ENCODE measurements at places on chromosomes 2 and 18. TPM values are rescaled to one million over a fixed set of nuclear protein-coding genes. Genes with fewer than 3 reads are reported as not detected.
A peak's percentile ranks its signal among the peaks of the same experiment; 100 is the strongest.

GRCh38 chr2:68997401-68997800 lies 15.6 kb upstream of the ANTXR1 start:
- peak; percentile 39 for DNase-seq

GRCh38 chr2:230687498-230687897 lies 25.1 kb upstream of the CAB39 start:
- DNase-seq = peak; percentile 58

DNA sequence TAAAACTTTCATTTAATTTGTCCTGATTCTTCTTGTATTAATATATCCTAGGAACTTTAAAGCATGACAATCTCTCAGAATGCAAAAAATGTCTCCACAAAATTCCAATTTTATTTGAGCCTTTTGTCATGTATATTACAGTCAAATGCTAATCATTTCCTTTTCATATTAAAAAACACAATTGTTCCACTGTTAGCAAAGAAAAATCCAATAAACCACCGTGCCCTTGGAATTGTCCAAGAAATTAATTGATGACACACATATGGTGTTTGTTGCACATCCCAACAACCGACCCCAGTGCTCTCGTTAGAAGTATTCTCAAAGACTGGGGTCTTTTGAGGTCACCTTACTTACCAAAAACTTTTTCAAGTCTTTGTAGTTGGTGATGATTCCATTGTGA lies 28.1 kb downstream of the GFPT1 start:
- DNase-seq = no peak

DNA sequence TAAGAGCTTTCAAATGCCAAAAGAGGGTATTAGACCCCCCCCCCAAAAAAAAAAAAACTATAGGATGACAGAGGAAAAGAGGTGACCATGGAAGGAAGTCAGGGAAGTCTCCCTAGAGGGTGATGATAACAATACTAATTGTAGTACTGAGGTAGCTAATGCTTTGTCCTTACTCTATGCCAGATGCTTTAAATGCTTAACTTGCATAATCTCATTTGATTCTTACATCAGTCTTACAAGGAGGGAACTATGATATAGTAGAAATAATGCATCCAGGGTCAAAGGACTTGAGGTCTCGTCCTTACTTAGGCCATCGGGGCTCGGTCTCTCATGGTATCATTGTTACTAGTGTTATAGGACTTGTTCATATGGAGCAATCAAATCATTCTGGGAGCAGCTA lies 9.1 kb downstream of the IDH1 start:
- DNase-seq = no peak

- peak; percentile 63 for DNase-seq
Measured at GRCh38 chr2:128736689-128737545, 418.2 kb upstream of the HS6ST1 start.

GRCh38 chr2:159402790-159403189 lies 116.3 kb upstream of the WDSUB1 start:
- no peak for DNase-seq

The LOXHD1 gene
- under 0.01 TPM for total RNA-seq

The CD8B gene
- not detected for total RNA-seq

The ZSCAN30 gene
- total RNA-seq = 21.6 TPM

GRCh38 chr2:172339371-172340010 lies 87.9 kb upstream of the ITGA6 start:
- DNase-seq = no peak

DNA sequence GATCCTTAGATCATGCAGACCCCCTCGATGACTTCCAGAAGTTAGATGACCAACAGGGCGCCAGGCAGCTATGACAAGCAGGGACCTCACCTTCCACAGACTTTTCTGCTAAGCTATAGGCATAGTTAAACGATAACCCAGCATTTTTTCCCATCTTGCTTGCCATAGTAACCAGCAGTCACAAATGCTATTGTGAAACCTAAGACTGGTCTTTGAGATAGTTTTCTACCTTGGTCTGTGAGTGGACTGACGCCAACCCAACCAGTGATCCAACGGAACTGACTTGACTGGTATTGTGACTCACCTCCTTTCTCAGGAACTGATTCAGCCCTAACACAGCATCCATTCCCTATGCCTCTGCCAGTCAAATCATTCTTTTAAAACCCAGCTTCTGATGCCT lies 361.2 kb downstream of the LRRTM4 start:
- DNase-seq = no peak

The SERPINB7 gene
- 6.1 TPM for total RNA-seq

- DNase-seq = no peak
Measured at GRCh38 chr2:187134306-187134705, 285.3 kb upstream of the ZSWIM2 start.

DNA sequence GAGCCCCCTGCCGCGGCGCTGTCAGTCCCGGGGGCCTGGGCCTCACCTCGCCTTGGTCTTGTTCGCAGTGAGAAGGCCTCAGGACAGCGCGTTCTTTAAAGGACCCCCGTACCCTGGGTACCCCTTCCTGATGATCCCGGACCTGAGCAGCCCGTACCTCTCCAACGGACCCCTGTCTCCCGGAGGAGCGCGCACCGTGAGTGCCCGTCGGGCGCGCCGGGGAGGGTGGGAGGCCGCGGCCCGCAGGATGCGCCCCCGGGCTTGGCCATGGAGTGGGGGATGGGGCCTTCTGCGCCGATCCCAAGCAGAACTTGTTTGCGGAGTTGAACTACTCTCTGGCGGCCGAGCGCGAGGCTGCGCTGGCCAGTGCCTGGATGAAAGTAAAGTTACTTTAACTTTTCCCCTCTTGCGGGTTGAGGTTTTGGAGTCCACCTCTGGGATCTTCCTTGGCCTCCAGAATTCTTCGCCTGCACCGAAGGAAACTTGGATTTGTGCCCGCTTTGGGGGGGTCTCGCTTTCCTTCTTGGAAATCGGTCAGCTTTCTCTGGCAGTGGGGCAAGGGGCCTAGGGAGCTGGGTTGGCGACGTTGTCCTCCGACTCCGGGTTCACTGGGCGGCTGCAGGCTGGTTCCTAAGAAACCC lies 1.2 kb downstream of the TCF7L1 start:
- DNase-seq = peak; percentile 50

- no peak for DNase-seq
Measured at GRCh38 chr2:202671317-202672035, 36.7 kb downstream of the FAM117B start.

GRCh38 chr18:78494204-78495085 lies 485.2 kb upstream of the SALL3 start:
- DNase-seq = no peak

The ALS2 gene
- total RNA-seq = 44.0 TPM

DNA sequence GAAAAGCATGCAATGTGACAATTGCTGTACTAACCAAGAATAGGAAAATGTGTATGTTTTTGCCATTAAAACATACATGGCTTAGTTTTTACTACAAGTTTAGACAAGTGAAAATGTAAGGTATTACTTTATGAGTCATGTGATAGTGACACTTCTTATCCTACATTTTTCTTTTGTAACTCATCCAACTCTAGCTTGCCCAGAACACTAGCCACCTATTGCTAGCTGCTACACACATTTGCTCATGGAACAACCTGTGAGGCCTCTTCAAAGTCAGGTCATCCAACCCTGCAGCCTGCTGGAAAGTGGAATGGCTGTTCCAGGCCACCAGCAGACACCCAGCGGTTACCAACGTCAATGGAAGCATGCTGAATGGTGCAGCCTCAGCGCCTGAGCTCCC lies 1043.9 kb downstream of the TMEM182 start:
- DNase-seq = no peak

DNA sequence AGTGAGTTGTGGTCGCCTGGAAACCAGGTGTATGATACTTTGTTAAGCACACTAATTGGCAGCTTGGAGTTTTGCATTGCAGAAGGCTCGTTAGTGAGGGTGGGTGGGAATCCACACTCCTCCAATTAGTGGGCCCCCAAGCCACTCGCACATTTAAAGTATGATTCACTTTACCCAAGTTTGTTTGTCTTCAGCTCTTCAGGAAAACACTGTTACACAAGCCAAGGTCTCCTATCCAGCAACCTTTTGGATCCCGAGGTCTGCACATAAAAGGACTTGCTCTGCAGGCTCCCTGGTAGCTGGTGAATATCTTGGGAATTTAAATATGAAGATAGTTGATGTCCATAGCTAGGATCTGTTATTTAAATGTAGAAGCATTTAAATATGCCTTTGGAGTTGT lies 66.1 kb downstream of the NPAS2 start:
- DNase-seq = no peak

The AAMP gene
- 110 TPM for total RNA-seq

The COBLL1 gene
- 13.4 TPM for total RNA-seq

DNA sequence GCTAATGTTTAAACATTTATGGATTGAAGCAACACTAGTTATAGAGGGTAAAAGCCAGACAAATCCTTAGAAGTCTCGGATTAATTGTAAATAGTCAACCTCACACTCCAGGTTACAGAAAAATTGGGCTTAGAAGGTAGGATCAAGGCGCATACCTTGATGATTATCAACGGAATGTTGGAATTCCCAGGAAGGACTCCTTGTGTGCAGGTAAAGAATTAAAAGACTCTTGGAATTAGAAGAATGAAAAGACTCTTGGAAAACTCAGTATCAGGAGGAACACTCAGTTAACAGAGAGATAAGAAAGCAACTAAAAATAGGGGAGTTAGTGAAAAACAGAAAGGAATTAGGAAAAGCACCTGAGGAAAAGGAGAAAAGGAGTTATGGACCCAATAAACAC lies 29.3 kb upstream of the EPHA4 start:
- DNase-seq = no peak

DNA sequence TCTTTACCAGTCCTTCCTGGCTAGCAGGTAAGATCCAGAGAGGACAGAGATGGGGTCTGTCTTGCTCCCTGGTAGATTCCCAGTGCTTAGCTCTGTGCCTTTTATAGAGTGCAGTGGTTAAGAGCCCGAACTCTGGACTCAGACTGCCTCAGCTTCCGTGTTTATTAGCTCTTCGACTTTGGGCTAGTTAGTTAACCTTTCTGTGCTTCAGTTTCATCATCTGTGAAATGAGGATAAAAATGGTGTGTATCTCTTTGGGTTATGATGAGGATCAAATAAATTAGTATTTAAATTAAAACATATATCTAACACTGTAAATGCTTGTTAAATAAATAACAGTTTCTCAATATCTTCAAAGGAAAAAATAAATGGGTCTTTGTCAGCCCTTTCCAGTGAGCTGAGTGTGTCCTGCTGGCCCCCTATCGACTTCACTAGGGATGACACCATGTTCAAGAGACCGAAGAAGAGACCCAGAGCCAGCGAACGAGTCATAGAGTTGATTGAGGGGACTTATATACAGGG lies 38.2 kb downstream of the CERS6 start:
- DNase-seq = no peak

The AMER3 gene
- total RNA-seq = not detected

GRCh38 chr18:74558096-74558495 lies 23.8 kb downstream of the CNDP1 start:
- DNase-seq = no peak

- DNase-seq = no peak
Measured at GRCh38 chr2:148221926-148222325, 201.0 kb downstream of the MBD5 start.

- DNase-seq = no peak
Measured at GRCh38 chr2:175293776-175294175, 112.3 kb upstream of the ATP5MC3 start.

- DNase-seq = no peak
Measured at GRCh38 chr18:56984731-56985130, 162.2 kb upstream of the BOD1L2 start.

DNA sequence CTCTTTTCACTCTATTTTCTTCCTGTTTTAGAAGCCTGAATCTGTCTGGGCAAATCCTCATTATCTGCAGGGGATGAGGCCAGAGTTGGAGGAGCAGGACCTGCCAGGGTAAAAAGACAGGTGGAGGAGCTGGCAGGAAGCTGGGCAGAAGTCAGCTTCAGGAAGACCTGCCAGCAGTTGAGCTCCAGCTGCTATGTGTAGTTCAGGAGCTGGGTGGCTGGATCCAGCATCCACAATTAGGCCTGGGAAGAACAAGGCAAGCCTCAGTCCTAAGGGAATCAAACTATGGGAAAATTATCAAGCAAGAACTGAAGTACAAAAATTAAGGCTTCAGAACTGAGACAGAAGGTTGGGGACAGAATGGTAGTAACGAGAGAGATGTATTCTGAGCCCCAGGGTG lies 174.0 kb downstream of the MREG start:
- no peak for DNase-seq

- no peak for DNase-seq
Measured at GRCh38 chr18:44961288-44961995, 280.8 kb downstream of the SETBP1 start.

The PARD3B gene
- 53.1 TPM for total RNA-seq

- peak; percentile 63 for DNase-seq
Measured at GRCh38 chr18:63444580-63444979, 22.3 kb upstream of the VPS4B start.

- DNase-seq = no peak
Measured at GRCh38 chr18:24267878-24268277, 129.0 kb downstream of the CABYR start.

- DNase-seq = no peak
Measured at GRCh38 chr2:177952151-177952550, 120.4 kb downstream of the PDE11A start.

The LYG1 gene
- 0.32 TPM for total RNA-seq

GRCh38 chr2:15893689-15894480 lies 46.5 kb upstream of the MYCN start:
- no peak for DNase-seq

The TUBA3E gene
- total RNA-seq = not detected

DNA sequence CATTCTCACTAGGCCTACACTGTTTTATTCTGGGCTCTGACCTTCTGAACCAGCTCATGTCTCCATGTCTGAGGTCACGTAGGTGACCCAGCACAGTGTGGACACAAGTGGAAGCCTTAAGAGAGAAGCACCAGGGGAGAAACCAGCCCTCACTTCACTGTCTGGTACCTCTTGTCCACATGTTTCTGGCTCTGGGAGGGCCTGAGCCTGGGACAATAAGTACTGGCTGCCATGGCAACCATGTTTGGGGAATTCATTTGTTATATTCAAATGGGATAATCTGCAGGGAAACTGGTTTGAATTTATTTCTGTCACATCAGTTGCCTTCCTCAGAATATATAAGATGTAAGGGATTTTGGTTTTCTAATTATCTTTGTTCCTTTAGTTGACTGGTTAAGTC lies 23.3 kb downstream of the MYO3B start:
- DNase-seq = no peak

DNA sequence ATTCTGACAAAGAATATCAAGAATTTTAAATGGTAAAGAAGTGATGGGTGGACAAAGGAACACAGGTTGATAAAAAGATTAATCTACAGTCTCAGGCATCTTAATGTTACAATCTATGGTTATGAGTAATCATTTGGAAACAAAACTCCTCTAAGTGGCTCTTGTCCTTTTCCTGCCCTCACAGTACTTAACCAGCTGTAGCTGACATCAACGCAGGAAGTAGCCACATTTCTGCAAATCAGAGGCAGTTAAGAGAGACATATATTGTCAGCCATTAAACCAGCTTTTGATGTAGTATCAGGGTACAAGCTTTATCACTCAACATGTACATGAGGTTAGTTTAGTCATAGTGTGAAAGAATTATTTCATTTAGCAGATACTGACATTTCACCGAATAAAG lies 244.6 kb downstream of the NR4A2 start:
- no peak for DNase-seq

DNA sequence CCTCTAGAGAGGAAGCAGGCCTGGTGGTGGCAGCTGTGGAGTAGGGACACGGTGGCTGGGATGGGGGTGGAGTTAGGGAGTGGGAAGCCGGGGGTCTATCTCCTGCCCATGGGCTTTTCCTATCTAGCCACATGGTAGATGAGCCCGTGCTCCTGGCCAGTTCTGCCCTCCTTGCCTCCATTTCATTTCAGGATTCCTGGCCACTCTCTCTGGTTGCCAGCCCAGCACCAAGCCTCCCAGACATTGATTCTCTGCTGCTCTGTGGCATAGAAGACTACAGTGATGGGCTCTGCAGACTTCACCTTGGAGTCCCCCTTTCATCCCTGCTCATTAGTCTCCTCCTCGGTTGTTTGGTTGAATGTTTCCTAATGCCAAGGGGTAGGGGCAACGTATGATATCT lies 19.4 kb downstream of the SIX3 start:
- DNase-seq = no peak

All from fibroblast of villous mesenchyme (primary cell).